ENCODE measurements at places on chromosomes 1 and 21.

DNA sequence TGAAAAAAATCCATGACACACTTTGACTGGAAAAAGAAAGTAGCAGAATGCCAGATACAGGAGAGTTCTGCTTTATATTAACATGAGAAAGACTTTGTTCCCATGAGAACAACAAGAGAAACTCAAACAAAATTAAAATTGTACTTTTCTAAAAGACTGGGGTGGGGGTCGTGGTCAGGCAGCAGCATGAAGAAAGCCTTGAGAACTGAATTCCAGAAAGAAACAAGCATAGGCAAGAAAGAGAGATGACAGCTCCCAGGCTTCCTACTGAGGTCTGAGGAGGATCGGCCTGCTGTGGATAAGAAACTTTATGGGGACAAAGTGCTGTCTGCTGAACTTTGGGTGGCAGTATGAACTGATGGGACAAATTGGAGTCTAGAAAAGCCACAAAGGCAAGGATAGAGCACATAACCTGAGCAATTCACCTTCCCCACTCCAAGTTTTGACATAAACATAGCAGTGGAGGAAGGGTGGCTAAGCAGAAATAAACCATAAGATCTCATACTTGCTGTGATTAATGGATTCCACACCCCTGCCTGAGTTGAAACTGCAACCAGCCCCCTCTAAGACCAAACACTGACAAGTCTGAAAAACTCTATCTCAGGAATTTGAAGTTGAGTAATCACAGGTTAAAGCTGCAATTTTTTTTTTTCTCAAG lies 43.7 kb downstream of the COL6A1 start:
- no peak for DNase-seq

DNA sequence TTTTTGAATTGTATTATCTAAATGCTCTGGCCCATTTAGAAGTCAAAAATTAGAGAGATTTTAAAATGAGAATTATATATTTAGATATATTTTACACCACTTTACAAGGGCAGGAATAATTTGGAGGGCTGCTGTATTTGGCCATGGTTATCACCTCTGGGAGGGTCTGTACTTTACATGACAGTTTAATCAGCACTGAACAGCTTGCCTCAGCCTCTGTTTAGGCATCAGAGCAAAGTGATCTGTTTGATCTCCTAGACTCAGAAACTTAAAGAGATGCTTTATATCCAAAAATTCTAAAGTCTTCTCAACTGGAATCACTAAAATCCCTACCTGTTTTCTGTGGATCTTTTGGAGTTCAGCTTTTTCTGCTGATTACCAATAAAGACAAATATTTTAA lies 5.4 kb upstream of the SPTA1 start:
- DNase-seq = no peak

DNA sequence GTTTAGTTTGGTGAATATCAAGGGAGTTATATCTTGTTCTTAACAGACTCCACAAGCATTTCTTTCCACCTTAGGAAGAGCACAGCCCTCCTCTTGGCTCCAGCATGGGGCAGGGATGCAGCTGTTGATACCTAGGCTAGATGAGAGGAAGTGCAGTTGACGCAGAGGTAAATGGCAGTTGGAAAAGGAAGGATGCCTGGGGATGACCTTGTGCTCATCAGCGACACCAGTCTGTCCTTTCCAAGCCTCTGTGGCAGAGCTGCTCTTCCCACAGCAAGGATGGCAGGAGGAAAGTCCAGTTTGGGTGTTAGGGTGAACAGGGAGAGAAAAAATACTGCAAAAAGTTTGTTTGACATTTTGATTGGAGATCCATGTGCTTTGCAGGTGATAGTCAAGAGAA lies 6.2 kb downstream of the PROX1 start:
- DNase-seq = no peak

DNA sequence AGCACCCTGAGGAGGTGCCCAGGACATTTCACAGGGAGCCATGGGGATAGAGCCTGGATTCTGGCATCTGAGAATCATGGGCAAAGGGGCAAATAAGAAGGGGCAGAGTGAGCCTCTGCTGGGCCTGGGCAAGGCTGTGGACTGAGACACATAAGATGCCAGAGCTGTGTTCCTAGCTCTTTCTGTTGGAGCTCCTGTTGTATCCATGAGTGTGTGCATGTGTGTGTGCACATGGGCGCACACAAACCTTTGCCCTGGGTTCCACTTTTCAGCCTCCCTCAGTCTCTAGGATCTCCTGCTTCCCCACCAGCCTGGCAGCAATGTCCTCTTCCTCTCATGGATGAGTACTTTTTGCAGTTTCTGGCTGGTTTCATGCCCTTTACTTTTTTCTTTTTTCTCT lies 44.0 kb downstream of the ATF3 start:
- DNase-seq = no peak

DNA sequence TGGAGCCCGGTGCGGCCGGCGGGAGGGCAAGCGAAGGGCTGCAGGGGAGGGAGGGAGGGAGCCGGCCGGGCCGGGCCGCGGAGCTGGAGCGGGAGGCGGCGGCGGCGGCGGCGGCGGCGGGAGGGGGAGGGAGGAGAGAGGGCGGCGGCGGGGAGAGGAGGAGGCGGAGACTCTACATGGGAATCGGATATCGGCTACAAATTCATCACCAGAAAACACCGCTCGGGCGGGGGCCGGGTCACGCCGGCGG lies at the start of gene AKT3:
Gene AKT3, minus strand, starts transcription at position 42 of the 250 bp plus-strand sequence. CDS start 7,073 bp downstream, outside the sequence.
- no peak for DNase-seq

GRCh38 chr1:154288661-154289060 lies 16.2 kb downstream of the HAX1 start:
- DNase-seq = no peak

- DNase-seq = no peak
Measured at GRCh38 chr1:52814465-52814864, 28.1 kb upstream of the ZYG11A start.

DNA sequence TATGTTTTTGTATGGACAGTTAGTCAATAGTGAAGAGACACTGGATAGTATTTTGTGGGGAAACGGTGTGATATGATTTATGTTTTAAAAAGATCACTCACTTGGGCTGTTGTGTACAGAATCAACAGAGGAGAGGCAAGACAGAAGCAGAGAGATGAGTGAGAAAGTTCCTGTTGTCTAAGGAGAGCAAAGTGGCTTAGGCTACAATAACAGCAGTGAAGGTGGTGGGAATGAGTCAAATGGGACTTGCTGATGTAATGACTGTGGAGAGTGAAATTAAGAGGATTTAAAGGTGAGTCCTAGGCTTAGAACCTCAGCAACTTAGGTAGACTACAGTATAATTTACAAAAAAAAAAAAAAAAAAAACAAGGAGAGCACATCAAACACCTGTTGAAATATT lies 169.2 kb upstream of the HP1BP3 start:
- DNase-seq = no peak

- no peak for DNase-seq
Measured at GRCh38 chr1:4178501-4179113, 278.5 kb upstream of the C1orf174 start.

DNA sequence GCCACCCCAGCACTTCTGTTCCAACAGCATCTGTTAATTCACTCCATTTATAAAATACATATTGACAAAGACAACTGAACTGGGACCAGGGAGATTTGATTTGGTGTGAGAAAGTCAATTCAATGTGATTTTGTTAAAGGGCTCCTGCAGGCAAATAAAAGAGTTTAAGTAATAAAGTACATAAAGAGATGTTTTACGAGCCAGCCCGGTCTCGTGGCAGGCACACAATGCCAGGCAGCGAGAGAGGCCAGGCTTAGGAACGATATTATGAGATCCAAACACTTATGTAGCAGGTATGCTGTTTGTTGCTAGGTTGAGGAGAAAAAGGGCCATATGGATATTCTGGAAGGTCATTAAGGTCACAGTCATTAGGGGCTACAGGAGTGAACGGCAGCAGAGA lies 227.1 kb downstream of the KCTD3 start:
- no peak for DNase-seq

- no peak for DNase-seq
Measured at GRCh38 chr1:36843906-36844610, 190.3 kb downstream of the GRIK3 start.

DNA sequence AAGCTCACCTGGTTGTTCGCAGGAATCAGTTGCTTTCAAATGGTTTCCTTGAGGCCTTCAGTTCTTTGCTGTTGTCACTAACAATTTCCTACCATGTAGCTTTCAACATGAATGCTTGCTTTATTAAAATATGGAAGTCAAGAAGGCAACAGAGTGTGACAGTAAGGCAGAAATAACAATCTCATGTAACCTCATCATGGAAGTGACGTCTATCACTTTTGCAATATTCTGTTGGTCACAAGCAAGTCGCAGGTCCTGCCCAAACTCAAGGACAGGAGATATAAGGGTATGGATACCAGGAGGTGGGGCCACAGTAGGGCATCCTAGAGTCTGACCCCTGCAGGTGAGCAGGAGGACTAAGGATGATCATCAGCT lies 296.8 kb upstream of the ZP4 start:
- DNase-seq = no peak

DNA sequence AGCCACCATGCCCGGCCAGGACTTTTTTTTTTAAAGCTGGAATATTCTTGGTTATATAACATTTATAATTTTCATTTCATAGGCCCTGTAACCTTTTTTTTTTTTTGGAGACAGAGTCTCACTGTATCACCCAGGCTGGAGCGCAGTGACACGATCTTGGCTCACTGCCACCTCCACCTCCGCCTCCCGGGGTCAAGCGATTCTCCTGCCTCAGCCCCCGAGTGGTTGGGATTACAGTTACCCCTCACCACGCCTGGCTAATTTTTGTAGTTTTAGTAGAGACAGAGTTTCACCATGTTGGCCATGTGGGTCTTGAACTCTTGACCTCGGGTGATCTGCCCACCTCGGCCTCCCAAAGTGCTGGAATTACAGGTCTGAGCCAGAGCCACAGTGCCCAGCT lies 12.6 kb downstream of the ZYG11B start:
- no peak for DNase-seq

- no peak for DNase-seq
Measured at GRCh38 chr1:17108786-17109185, 10.5 kb downstream of the PADI2 start.

- no peak for DNase-seq
Measured at GRCh38 chr1:119462964-119463363, 44.0 kb upstream of the HSD3B1 start.

DNA sequence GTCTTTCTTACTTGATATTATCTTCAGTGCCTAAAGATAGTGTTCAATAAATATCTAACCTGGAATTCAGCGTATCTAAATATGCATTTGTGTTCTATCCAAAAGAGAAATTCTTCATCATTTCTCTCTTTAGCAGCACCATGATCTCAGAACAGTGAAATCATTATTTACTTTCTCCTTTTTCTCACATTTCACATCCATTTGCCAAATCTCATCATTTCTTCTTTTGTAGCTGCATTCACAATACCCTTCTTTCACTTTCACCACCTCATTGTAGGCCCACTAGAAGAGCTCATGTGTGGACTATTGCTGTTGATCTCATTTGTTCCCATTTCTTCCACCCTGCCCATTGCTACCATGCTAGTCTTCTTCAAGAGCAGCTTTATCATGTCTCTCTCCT lies 178.0 kb downstream of the PHTF1 start:
- DNase-seq = no peak
